ENCODE measurements at places on chromosomes 2 and 18.
A peak's percentile ranks its signal among the peaks of the same experiment; 100 is the strongest.

- H3K4me1 ChIP-seq = no peaks in the 10 kb centered on the region
- H3K4me3 ChIP-seq = no peak overlapping the region
- H3K36me3 ChIP-seq = peaks cover 8% of the 10 kb centered on the region
Observed at GRCh38 chr2:24421668-24422067, 61.3 kb upstream of the ITSN2 start.

- H3K27me3 ChIP-seq = no peaks in the 10 kb centered on the region
- no peak overlapping the region for H3K27ac ChIP-seq
- DNase-seq = no peak
- H3K36me3 ChIP-seq = no peaks in the 10 kb centered on the region
- no peak overlapping the region for H3K4me3 ChIP-seq
Observed at GRCh38 chr2:120702801-120703200, 32.9 kb upstream of the GLI2 start.

DNA sequence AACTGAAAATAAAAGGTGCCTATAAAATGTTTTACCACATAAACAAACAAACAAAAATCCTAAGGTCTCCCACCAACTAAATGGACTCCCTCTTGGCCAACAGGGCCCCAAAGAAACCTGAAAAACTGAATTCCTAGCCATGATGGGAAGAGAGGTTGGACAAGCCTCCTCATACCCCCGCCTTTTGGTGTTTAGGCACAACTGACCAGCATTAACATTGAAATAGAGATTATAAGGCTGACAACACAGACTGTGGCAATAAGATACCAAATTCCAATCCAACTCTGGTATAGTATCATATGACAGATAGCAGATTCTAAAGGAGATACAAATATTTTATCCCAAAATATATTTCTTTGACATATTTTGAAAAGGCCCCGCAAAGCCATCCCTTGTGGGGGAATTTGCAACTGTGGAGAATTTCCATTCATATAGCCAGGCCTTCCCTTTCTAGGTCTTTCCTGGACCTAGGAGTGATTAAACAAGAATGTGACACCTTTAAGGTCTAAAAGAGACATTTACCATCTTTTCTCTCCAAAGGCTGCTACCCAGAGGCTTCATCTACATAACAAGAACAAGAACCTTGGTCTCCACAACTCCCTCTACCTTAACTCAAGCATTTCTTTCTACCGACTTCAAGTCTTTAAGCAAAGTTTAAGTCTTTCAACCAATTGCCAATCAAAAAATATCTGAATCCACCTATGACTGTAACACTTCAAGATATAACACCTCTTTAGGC is 80.0 kb downstream of the CHN1 start:
- DNase-seq = no peak
- peaks cover 7% of the 10 kb centered on the region for H3K4me1 ChIP-seq
- peak overlapping the region; percentile 70 for H3K4me3 ChIP-seq
- H3K36me3 ChIP-seq = peaks cover 14% of the 10 kb centered on the region
- no peaks in the 10 kb centered on the region for H3K27me3 ChIP-seq
- H3K27ac ChIP-seq = peak overlapping the region; percentile 87

- DNase-seq = peak; percentile 49
- H3K27ac ChIP-seq = no peak overlapping the region
- no peak overlapping the region for H3K4me3 ChIP-seq
Observed at GRCh38 chr2:236209535-236209934, 41.3 kb upstream of the GBX2 start.

- DNase-seq = peak; percentile 90
- peaks cover 4% of the 10 kb centered on the region for H3K4me1 ChIP-seq
- no peaks in the 10 kb centered on the region for H3K27me3 ChIP-seq
- no peaks in the 10 kb centered on the region for H3K36me3 ChIP-seq
- no peak overlapping the region for H3K4me3 ChIP-seq
Observed at GRCh38 chr18:6482198-6482977, 67.7 kb upstream of the L3MBTL4 start.

DNA sequence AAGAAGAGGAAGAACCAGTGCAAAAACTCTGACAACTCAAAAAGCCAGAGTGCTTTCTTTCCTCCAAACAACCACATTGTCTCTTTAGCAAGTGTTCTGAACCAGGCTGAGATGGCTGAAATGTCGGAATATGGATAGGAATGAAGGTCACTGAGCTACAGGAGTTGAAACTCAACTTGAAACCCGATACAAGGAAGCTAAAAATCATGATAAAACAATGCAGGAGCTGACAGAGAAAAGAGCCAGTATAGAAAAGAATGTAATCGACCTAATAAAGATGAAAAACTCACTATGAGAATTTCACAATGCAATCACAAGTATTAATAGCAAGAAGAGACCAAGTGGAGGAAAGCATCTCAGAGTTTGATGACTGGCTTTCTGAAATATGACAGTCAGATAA is 15.0 kb upstream of the EIF2AK3 start:
- no peak for DNase-seq
- no peak overlapping the region for H3K27ac ChIP-seq
- H3K27me3 ChIP-seq = no peaks in the 10 kb centered on the region
- peaks cover 3% of the 10 kb centered on the region for H3K4me1 ChIP-seq
- no peak overlapping the region for H3K4me3 ChIP-seq

- no peak for DNase-seq
- no peaks in the 10 kb centered on the region for H3K36me3 ChIP-seq
- H3K27me3 ChIP-seq = peaks cover 6% of the 10 kb centered on the region
- no peak overlapping the region for H3K27ac ChIP-seq
- H3K4me1 ChIP-seq = peaks cover 3% of the 10 kb centered on the region
- no peak overlapping the region for H3K4me3 ChIP-seq
Observed at GRCh38 chr2:14626873-14627272, 5.6 kb upstream of the LRATD1 start.

GRCh38 chr2:18104595-18105224 is 226.2 kb downstream of the KCNS3 start:
- no peak overlapping the region for H3K4me3 ChIP-seq
- no peak for DNase-seq
- no peaks in the 10 kb centered on the region for H3K27me3 ChIP-seq
- H3K4me1 ChIP-seq = no peaks in the 10 kb centered on the region
- H3K27ac ChIP-seq = no peak overlapping the region

DNA sequence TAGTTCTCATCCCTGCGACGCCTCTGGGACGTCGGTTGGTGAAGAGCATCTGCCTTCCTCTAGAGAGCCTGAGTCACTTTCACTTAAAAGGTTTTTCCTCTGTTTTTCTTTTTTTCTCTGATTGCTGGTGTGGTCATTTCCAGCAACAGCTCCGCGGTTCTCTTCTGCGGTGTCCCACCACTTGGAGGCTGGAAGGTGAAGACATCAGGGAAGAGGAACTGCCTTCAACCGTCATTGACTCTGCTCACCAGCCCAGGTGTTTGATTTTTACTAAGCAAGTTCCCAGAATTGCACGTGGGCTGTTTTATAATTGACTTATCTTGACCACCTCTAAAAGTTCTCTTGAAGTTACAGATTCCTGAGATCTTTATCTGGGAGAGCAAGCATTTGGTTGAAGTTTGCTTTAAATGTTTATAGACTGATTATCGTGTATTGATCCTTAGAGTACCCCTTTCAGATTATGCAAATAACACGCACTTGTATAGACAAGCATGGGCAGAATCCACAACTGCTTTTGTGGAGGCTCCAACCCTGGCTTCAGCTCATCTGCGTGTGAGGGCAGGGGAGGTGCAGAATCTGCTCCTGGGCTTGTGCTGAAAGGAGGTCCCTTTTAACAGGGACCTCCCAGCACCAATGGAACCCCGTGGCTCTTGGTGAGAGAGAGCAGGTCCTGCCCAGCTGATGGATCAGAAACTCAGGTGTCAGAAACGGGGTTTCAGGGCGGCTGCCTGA is 3.5 kb downstream of the CTDP1 start:
- no peak for DNase-seq
- peaks cover 3% of the 10 kb centered on the region for H3K4me1 ChIP-seq
- H3K27ac ChIP-seq = no peak overlapping the region
- no peaks in the 10 kb centered on the region for H3K27me3 ChIP-seq
- peak overlapping the region; percentile 53 for H3K4me3 ChIP-seq
- H3K36me3 ChIP-seq = no peaks in the 10 kb centered on the region

- H3K36me3 ChIP-seq = no peaks in the 10 kb centered on the region
- no peaks in the 10 kb centered on the region for H3K4me1 ChIP-seq
- H3K27me3 ChIP-seq = no peaks in the 10 kb centered on the region
- no peak overlapping the region for H3K27ac ChIP-seq
- DNase-seq = peak; percentile 31
- no peak overlapping the region for H3K4me3 ChIP-seq
Observed at GRCh38 chr2:16828828-16829160, 163.2 kb upstream of the CYRIA start.

- DNase-seq = peak; percentile 97
- H3K36me3 ChIP-seq = peaks cover 28% of the 10 kb centered on the region
- peak within 1 kb of the TSS; percentile 94 for H3K4me3 ChIP-seq
- peaks cover 5% of the 10 kb centered on the region for H3K4me1 ChIP-seq
- no peaks in the 10 kb centered on the region for H3K27me3 ChIP-seq
- H3K27ac ChIP-seq = no peak within 1 kb of the TSS
Observed at GRCh38 chr2:71068218-71069035, at the start of gene NAGK. Gene NAGK (plus strand): TSS chr2:71068648. CDS start chr2:71068684, 36 bp downstream.

- no peaks in the 10 kb centered on the region for H3K27me3 ChIP-seq
- no peak overlapping the region for H3K27ac ChIP-seq
- no peak overlapping the region for H3K4me3 ChIP-seq
- DNase-seq = no peak
- H3K4me1 ChIP-seq = no peaks in the 10 kb centered on the region
Observed at GRCh38 chr2:68980956-68981355, 6.5 kb downstream of the GKN1 start.

DNA sequence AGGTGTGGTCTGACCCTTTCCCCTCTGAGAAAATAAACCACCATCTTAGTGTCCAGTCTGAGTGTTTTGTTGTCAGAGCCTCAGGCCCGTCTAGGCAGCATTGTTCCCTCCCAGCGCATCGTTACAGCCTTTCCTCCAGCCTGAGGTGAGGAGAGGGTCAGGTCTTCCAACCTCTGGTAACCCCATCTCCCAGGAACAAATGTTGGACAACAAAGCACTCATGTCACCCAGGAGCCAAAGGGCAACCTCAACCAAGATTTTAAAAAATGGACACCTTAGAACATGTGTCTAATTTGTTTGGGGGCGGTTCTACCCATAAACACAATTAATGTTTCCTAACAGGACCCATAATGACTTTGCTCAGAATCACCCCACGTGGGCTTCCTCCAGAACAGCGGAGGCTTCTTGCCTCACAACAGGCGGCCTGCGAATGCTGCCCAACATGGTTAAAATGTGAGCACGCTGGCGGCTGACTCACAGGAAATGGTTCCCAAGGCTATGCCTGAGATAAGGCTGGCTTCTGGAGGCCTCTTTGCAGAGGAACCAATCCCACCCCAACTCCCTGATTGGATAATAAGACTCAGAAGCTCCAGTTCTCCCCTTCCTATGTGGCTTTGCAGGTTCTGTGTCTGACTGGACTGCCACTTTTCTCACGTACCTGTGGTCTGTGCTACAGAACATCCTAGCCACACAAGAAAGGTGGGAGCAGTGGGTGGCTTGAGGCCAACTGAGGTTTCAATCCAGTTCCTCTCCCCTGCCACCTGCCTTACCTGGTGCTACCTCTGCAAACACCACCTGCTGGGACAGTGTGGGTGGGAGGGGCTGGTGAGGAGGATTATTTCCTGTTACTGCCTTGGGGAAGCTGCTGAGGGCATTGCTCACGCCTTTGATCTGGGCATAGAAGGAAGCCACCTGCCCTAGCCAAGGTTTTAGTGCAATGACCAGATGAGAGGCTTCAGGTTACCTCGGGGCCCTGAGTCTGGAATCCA is 108.8 kb downstream of the B3GNT2 start:
- DNase-seq = peak; percentile 69
- H3K36me3 ChIP-seq = no peaks in the 10 kb centered on the region
- peaks cover 25% of the 10 kb centered on the region for H3K4me1 ChIP-seq
- no peak overlapping the region for H3K4me3 ChIP-seq
- no peak overlapping the region for H3K27ac ChIP-seq

DNA sequence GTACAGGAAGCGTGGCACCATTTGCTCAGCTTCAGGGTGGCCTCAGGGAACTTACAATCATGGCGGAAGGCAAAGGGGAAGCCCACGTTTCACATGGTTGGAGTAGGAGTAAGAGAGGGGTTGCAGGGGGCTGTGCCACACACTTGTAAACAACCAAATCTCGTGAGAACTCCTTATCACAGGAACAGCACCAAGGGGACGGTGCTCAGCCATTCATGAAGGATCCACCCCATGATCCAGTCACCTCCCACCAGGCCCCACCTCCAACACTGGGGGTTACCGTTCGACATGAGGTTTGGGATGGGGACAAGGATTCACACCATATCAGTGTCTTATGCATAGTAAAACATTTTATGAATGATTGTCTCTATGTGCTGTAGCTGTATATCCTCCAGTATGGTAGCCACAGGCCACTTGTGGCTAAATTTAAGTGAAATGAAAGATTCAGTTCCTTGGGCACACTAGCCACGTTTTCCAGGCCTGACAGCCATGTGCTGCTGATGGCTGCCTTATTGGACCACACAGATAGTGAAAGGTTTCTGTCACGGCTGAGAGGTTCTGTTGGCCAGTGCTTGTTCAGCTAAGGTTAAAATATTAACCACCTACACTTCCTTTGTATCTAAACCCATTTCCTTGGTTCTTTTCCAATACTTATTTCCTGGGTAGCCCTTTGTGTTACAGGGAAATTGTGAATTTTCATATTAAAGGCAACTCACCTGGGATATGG is 77.3 kb downstream of the AGAP1 start:
- 0 out of 2 replicates have a peak, but pooled peaks cover 2% of the 10 kb centered on the region for H3K4me1 ChIP-seq
- no peak overlapping the region for H3K27ac ChIP-seq
- DNase-seq = no peak
- peaks cover 19% of the 10 kb centered on the region for H3K36me3 ChIP-seq

- no peaks in the 10 kb centered on the region for H3K4me1 ChIP-seq
- no peak for DNase-seq
- H3K27me3 ChIP-seq = no peaks in the 10 kb centered on the region
- no peak overlapping the region for H3K4me3 ChIP-seq
- no peak overlapping the region for H3K27ac ChIP-seq
Observed at GRCh38 chr2:171419333-171419732, 14.5 kb downstream of the METTL8 start.

GRCh38 chr2:128970332-128971116 is 651.9 kb upstream of the HS6ST1 start:
- no peak for DNase-seq
- no peak overlapping the region for H3K4me3 ChIP-seq
- H3K36me3 ChIP-seq = no peaks in the 10 kb centered on the region
- no peaks in the 10 kb centered on the region for H3K4me1 ChIP-seq
- H3K27me3 ChIP-seq = no peaks in the 10 kb centered on the region

GRCh38 chr18:77896586-77897252 is 647.1 kb downstream of the GALR1 start:
- H3K27me3 ChIP-seq = no peaks in the 10 kb centered on the region
- no peaks in the 10 kb centered on the region for H3K36me3 ChIP-seq

- H3K4me1 ChIP-seq = no peaks in the 10 kb centered on the region
- DNase-seq = peak; percentile 8
- no peaks in the 10 kb centered on the region for H3K27me3 ChIP-seq
- no peak overlapping the region for H3K4me3 ChIP-seq
Observed at GRCh38 chr2:120231974-120232635, 8.9 kb upstream of the TMEM185B start.

- H3K4me1 ChIP-seq = no peaks in the 10 kb centered on the region
- H3K27me3 ChIP-seq = no peaks in the 10 kb centered on the region
- H3K27ac ChIP-seq = no peak overlapping the region
Observed at GRCh38 chr18:68840554-68841263, 42.8 kb downstream of the CCDC102B start.

GRCh38 chr2:6982934-6983589 is 65.8 kb downstream of the RNF144A start:
- no peak overlapping the region for H3K27ac ChIP-seq
- H3K4me1 ChIP-seq = peaks cover 5% of the 10 kb centered on the region
- H3K27me3 ChIP-seq = no peaks in the 10 kb centered on the region
- H3K4me3 ChIP-seq = no peak overlapping the region
- peaks cover 20% of the 10 kb centered on the region for H3K36me3 ChIP-seq
